Stimulated activated CD8-positive, alpha-beta memory T cell treated with anti-CD3 and anti-CD28 coated beads, Interleukin-4, amount 100 ng/mL, for 4 hours (primary cell): ENCODE measurements at places on chromosomes 2 and 18.

DNA sequence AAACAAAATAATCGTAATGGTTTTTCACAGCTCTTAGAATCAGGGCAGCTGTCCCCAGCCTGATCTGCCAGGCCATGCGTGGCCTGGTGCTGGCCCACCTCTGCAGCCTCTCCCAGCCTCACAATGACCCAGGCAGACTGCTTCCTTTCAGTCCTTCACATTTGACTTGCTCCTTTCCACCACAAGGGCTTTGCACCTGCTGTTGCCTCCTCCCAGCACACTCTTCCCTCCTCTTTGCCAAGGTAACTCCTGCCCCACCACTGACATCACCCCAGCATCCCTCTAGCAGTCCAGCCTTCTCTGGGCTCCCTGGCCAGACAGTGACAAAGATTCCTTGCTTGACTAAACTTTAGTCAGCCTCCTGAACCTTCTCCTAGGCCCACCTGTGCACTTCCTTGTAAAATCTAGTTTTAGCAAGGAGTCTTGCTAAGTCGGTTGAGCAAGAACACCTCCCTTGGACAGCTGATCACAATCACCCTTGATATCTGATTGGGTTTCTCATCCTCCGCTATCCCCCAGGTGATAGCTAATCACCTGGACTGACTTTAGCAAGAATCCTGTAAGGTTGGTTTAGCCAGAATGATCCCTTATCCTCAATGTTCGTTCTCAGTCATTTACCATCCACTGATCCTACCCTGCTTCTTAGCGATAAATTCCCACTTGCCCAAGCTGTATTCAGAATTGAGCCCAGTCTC is 16.2 kb upstream of the RAB11FIP5 start:
- no peak for DNase-seq

GRCh38 chr2:212392043-212392442 is 146.6 kb downstream of the ERBB4 start:
- DNase-seq = no peak

GRCh38 chr2:7097353-7097895 is 180.2 kb downstream of the RNF144A start:
- DNase-seq = peak; percentile 43

- no peak for DNase-seq
Observed at GRCh38 chr2:219087361-219087760, 26.6 kb upstream of the IHH start.
